Posterior vena cava (tissue), 2 donors: ENCODE measurements at places on chromosomes 11 and 22. TPM values are rescaled to one million over a fixed set of nuclear protein-coding genes. Genes with fewer than 3 reads are reported as not detected.

Gene OSM
- 1.0 TPM for total RNA-seq

Gene POLD4
- 56.1 TPM for total RNA-seq

Gene PYGM
- total RNA-seq: 19.3 TPM

Gene KCNQ1OT1
- 3.5 TPM for total RNA-seq

Gene HTR3A
- not detected for total RNA-seq

Gene BANF1
- 119 TPM for total RNA-seq

Gene ANKRD42
- 9.5 TPM for total RNA-seq

Gene MPPED1
- total RNA-seq: not detected

Gene RASGRP2
- total RNA-seq: 49.6 TPM

Gene MMP7
- total RNA-seq: not detected

Gene PGR
- 7.6 TPM for total RNA-seq

Gene PKDREJ
- total RNA-seq: 0.05 TPM

Gene DUSP8
- 19.4 TPM for total RNA-seq

Gene HPX
- total RNA-seq: 1.7 TPM

Gene CASP5
- 0.42 TPM for total RNA-seq

Gene LIF
- total RNA-seq: 8.1 TPM

Gene KREMEN1
- 13.7 TPM for total RNA-seq

Gene CARD16
- 7.3 TPM for total RNA-seq

Gene P4HA3
- 3.3 TPM for total RNA-seq

Gene PIH1D2
- total RNA-seq: 0.86 TPM

Gene KDM4E
- total RNA-seq: not detected

Gene KCNE3
- 2.6 TPM for total RNA-seq

Gene PLAAT2
- not detected for total RNA-seq

Gene KCNJ5
- total RNA-seq: 0.52 TPM
